ENCODE measurements at places on chromosomes 12 and 14.

DNA sequence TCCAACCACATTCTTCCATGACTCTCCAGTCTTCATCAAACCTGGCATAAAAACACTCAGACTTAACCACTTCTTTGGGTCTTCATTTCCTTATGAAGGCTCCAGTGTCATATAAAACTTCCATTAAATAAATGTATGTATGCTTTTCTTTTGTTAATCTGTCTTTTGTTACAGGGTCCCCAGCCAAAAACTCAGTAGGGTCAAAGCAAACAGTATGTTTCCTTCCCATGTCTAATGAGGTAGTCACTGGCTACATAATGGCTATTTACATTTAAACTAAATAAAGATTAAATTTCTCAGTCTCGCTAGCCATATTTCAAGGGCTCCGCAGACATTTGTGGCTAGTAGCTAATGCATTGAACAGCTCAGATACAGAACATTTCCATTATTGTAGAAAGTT lies 40.1 kb upstream of the STAB2 start:
- DNase-seq: no peak

- no peak for DNase-seq
Measured at GRCh38 chr12:53956914-53957536, 2.3 kb downstream of the HOXC12 start.

DNA sequence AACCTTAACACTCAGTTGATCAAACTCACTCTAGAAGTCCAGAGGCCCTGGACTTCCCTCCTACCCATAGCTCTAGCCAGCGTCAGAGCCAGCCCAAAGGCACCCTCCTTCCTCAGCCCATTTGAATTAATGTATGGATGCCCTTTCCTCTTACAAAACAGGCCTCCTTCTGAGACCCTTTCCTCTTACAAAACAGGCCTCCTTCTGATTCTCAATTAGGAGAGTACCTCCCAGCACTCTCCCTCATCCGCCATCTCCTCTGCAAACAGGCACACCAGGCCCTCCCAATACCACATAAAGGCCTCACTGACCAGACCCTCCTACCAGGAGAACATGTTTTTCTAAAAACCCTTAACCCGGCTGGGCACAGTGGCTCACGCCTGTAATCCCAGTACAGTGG lies 65.7 kb downstream of the MOK start:
- DNase-seq: no peak

GRCh38 chr14:92719890-92720323 lies 28.5 kb downstream of the LGMN start:
- DNase-seq: no peak

DNA sequence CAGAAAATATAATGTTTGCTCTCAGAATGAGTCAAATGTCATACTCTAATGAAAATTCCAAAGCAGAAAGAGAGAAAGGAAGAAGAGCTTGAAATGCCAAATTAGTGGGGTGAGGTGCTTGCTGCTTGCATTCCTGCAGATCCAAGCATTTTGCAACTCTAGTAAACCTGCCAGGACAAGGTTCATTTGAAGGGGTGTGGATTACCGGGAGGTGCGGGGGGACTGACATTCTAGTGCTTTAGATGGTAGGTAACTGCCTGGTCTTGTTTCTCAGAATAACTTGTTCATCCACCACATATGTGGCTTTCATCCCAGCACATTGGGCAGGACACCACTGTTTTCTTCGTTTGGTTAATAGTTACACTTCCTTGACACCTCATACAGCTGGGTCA lies 144.4 kb downstream of the AKAP6 start:
- no peak for DNase-seq

GRCh38 chr14:61128382-61129167 lies 147.5 kb downstream of the SLC38A6 start:
- DNase-seq: no peak

DNA sequence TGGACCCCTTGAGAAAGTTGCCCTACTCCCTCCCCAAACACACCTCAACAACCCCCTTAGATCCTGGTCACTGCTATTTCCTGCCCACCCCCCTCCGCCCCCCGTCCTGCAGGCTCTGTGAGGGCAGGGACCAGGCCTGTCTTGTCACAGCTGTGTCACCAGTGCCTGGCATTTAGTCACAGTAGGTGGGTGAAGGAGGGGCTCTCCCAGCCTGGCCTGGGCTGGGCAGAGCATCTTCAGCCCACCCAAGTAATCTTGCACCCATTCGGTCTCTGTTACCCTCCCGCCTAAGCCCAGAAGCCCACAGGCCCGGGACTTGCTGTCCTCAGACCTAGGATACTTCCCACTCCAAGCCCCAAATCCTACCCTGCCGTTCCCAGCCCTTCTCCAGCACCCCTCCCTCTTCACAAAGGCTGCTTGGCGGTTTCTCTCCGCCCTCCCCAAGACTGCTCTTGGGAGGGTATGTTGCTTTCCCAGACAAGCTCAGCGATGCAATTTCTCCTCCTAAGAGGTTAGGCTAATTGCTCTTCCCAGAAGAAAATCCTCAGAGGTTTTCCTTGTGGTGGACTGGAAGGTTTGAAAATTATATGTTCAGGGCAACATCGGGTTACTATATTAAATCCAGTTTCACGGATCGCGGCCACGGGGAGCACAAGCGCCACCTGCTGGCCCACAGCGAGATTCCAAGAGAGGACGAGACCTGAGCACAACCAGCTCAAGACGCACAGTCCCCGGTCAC lies 50.8 kb upstream of the ZFP36L1 start:
- peak; percentile 71 for DNase-seq
